ENCODE measurements at places on chromosomes 12 and 14.

DNA sequence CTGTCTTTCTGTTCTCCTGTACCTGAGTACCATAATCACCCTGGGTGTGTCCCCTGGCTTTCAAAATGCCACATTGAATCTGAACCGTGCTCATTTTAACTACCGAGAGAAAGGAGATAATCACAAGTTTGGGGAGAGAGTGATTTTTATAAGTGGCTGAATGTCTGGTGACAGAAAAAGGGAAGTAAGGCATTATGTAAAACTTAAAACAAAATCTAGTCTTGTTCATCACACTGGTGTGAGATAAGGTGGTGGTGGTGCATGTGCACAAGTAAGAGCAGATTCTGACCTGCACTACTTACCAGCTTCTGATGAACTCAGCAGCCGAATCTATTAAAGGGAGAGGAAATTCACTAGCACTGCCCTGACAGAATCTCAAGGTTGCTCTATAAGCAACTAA, 56.3 kb downstream of the SPPL3 start:
- no peak for DNase-seq

- no peak for DNase-seq
These were observed 102.1 kb downstream of the KCNH5 start for GRCh38 chr14:62943202-62943601.

DNA sequence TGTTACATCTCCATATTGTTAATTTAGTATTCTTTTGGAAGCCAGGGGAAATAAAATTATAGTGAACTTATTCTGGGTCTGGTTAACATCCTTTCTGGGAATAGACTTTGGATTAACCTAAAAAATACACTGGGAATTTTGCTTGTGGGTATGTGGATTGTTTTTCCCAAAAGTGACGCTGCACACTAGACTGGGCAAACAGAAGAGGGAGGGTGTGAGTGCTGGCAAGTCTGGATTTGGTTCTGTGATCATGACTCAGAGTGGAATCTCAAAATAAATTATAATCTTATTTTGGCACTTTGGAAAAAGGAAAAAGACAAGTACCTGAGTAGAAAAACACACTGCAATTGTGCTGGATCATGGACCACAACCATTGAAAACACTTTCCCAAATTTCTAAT, 15.2 kb upstream of the LUM start:
- DNase-seq, result no peak

GRCh38 chr14:99224116-99224910, 47.7 kb downstream of the BCL11B start:
- no peak for DNase-seq

DNA sequence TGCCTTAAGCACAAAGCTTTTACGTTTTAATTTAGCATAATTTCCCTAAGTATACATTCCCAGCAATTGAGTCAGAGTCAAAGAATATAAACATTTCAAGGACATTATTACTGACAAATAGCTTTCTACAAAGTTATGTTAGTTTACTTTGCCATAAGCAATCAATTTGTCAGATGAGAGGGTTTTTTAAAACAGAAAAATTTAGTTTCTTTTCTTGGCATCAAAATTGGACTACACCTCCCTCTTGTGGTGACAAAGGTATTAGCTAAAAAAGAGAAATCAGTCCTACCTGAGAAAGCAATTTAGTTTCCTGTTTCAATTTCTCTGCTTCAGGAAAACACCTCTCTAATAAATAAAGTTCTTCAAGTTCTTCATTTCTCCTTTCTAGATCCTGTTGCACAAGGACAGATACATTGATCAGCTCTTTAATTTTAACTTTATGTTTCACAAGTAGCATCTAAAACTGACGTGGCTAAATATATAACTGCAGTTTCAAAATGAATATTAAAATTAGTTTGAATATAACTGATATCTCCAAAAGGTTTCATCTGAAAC, 39.9 kb downstream of the DNAI7 start:
- DNase-seq, result no peak

DNA sequence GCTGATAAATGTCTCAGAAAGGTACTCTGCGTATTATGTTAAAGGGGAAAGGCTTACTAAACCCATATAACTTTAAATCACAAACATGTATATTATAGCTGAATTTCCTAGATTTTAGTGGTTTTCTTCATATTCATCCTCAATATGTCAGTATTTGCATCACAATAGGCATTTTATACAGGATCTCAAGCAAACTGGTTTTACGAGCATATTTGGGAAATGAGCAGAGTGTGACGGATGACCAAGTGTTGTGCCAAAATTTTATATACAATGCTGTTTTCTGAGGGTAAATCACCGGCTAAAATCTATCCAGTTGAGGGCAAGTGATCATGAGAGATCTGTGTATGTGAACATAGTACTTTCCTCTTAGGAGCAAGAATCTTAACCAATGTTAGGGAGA, 8.4 kb downstream of the CPM start:
- DNase-seq, result no peak

DNA sequence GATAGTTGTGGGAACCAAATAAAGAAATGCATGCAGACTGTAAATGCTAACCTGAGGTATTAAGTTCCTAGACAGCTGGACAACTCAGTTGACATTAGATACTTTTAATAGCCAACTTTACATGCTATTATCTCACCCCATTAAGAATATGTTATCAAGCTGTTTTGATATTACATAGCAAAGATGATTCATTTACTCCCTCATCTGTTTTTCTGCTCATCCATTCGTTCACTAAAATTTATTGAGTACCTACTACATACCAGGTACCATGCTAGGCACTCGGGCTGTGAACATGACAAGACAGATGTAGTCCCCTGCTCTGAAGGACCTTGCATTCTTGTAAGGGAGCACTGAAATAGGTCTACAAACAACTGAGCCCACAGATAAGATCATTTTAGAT, 192.4 kb downstream of the DACT1 start:
- no peak for DNase-seq

- DNase-seq, result no peak
These were observed 270.6 kb downstream of the PAWR start for GRCh38 chr12:79420146-79420618.

- no peak for DNase-seq
These were observed 71.6 kb upstream of the CNTN1 start for GRCh38 chr12:40620564-40621019.

- no peak for DNase-seq
These were observed 16.2 kb downstream of the MVK start for GRCh38 chr12:109589691-109590245.

GRCh38 chr14:61479746-61480502, 158.5 kb downstream of the PRKCH start:
- no peak for DNase-seq

GRCh38 chr14:53325176-53325806, 172.2 kb upstream of the DDHD1 start:
- no peak for DNase-seq

- DNase-seq, result no peak
These were observed 206.5 kb downstream of the EFCAB11 start for GRCh38 chr14:89748004-89748403.

DNA sequence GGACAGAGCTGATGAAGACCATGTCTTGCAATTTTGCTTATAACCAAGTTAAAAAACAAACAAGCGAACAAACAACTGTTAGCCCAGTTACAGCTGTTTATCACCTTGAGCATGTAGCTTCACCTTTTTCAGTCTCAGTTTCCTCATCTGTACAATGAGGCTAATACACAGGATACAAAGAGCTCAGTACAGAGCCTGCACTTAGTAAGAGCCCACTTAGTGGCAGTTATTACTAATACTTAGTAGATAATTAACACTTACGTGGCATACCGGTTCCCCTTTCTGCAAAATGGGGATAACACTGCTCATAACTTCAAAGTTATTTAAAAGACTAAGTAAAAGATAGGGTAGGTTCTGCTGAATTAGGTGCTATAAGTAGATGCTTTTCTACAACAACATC, 228.0 kb downstream of the MON2 start:
- no peak for DNase-seq
